ENCODE measurements at places on chromosomes 3 and 15.

DNA sequence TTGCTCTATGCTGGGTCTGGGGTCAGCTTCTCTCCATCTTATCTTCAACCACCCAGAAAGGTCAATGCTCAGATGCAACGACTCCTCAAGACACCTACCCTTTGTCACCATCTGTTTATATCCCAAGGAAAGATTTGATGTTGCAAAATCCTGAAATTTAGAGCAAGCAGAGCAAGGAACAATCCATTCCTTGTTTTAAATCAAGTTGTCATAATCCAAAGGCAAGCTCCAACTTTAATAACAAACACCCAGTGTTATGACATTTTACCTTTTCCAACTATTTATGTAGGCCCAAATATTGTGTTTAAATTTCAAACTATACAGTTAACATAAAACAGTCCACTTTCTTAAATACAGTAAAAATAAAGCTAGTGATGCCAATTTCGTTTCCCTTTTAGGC is 116.5 kb upstream of the LRIG1 start:
- DNase-seq, result no peak

DNA sequence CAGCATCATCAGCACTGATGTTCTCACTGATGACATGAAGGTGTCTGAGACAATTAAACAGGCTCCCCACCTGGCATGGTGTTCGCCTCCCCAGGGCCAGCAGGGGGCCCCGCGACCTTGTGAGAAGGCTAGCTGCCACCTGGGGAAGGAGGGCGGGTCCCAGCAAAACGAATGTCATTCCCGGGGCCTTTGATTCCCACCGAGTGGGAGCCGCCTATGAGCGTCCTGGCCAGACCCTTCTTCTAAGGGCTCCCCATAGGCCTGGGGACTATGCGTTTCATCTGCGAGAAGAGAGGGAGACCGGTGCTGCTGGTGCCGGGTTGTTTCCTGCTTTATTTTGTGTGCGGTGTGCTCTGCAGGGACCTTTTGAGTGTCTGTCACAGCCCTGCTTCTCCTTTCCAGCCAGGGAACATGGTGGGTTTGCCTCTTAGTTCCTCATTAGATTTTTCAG is 20.5 kb upstream of the MINDY4B start:
- DNase-seq, result no peak

DNA sequence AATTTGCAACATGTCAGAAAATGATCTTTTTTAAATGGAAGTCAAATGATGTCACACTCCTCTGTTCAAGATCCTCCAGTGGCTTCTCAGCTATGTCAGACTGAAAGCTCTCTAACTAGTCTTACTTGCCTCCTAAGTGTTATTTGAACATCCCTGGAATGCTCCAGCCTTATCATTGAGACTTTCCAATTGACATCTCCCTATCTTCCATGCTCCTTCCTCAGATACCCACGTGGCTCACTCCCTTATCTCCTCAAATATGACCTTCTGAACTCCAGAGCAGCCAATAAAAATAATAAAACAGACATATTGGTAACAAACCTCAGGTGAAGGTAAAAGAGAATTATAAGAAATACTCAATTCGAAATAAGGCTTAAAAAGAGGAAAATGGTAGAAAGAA is 25.5 kb upstream of the AADAC start:
- no peak for DNase-seq

DNA sequence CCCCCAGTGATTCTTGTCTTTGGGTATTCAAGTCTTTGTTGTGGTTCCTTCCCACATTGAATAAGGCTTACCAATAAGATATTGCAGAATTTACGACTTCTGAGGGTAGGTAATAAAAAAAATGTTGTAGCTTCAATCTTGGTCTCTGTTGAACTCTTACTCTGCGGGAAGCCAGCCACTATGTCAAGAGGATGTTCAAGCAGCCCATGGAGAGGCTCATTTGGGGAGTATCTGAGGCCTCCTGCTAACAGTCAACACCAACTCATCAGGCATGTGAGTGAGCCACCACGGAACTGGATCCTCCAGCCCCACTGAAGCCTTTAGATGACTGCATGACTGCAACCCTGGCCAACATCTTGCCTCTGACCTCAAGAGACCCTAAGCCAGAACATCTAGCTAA is 3.2 kb upstream of the TBC1D23 start:
- no peak for DNase-seq

- no peak for DNase-seq
These were observed 99.6 kb upstream of the NSMCE3 start for GRCh38 chr15:29369261-29369660.

GRCh38 chr15:86002444-86002843 is 77.2 kb upstream of the AGBL1 start:
- DNase-seq, result no peak

- DNase-seq, result no peak
These were observed 111.4 kb upstream of the ZBED2 start for GRCh38 chr3:111706527-111706926.
